Skeletal muscle cell (primary cell): ENCODE measurements at places on chromosomes 13 and 19.

DNA sequence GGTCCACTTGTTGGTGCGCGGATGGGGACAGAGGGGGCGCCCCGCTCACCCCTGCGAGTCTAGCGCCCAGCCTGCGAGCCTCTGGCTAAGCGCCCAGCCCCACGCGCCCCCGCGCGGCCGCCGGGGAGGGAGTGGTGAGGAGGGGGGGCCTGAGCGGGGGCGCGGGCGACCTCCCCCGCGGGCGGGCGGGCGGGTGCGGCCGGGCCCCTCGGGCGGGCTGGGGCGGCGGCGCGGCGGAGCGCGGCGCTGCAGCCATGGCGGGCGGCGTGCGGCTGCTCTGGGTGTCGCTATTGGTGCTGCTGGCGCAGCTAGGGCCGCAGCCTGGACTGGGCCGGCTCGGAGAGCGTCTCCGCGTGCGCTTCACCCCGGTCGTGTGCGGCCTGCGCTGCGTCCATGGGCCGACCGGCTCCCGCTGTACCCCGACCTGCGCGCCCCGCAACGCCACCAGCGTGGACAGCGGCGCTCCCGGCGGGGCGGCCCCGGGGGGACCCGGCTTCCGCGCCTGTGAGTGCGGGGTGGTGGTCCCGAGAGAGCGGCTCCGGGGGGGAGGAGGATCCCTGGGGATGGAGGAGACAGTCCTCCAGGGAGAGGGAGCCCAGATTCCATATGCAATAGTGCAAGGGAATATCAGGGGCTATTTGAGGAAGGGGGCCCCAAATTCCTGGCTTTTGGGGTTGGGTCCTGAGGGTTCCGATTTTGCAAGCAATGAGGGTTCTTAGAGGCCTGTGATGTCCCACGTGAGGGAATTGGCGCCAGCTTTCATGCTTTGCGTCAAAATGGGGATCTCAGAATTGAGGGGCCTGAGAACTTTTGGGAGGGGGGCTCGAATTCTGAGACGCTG lies at the start of gene LTBP4:
Gene LTBP4, plus strand, starts transcription at position 236 of the 841 bp plus-strand sequence. Its CDS starts 19 bp downstream, at position 255.
- no peak for DNase-seq

- no peak for DNase-seq
These were observed at the start of gene ARL11 for GRCh38 chr13:49627831-49628652. TSS of gene ARL11 (plus strand) at chr13:49628507. CDS start at chr13:49630448, 1,941 bp downstream.

- no peak for DNase-seq
These were observed 949 bp downstream of the RAB3A start for GRCh38 chr19:18202778-18203407.

DNA sequence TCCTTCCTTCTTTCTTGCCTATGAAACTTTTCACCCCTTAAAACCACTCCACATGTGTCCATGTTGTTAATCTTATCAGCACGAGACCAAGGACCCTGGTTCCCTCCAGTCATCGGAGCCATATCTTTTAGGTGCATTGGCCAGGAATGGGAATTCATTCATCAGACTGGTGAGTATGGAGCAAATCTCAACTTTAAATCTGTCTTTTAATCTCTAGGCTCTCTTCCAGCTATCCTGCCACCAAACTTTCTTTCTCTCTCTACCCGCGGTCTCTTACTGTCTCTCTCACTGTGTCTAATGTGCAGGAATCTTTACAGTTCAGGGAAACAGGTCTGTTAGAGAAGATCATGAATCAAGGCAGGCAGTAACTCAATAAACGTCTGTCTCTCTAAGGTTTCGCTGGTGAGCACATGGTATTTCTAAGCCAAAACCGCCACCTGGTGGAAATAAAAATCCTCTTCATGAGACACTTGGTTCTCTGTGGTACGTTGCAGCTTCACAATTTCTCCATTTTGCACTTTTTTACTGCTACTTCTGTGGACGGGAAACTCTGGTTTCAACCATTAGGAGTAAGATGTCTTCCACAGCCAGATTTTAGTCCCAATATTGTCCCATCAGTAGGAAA lies 16.1 kb downstream of the LGALS16 start:
- no peak for DNase-seq

DNA sequence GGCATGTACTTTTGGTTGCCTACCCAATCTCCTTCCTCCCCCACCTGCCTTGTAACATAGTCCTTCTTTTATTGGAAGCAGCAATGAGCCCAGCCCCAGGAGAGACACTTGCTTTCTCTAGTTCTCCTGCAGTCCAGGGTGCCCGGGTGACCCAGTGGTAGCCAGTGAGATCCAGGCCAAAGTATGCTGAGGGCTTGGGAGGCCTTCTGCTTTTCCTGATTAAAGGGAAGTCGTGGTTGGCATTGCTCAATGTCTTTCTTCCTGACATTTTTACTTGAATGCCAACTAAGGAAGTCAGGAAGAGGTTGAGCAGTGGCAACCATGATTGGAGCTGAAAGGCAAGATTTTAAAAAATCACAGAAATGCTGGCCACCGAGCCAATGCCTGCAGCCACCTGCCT lies 25.7 kb downstream of the CNMD start:
- no peak for DNase-seq

DNA sequence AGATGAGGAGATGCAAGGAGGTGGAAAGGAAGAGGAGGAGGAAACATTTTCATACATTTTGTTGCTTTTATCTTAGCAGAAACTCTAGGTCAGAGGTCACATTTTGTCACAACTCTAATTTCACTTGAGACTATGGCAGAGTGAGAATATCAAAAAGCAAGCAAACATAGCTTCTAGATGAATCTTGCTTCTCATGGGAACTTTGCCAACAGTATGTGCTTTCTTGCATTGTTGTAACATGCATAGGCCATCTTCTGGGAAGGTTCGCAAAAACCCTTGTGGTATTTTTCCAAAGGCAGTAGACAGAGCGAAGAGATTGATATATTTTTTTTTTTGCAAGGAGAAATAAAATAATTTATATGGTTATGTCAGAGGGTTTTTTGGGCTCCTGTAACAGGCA lies 291.3 kb downstream of the MTUS2 start:
- peak; percentile 13 for DNase-seq

- DNase-seq: no peak
These were observed 726.2 kb downstream of the PCDH9 start for GRCh38 chr13:66503890-66504289.

GRCh38 chr13:113468472-113469201 lies 15.3 kb upstream of the ADPRHL1 start:
- no peak for DNase-seq

GRCh38 chr19:45558399-45558878 lies 26.2 kb downstream of the OPA3 start:
- DNase-seq: no peak

DNA sequence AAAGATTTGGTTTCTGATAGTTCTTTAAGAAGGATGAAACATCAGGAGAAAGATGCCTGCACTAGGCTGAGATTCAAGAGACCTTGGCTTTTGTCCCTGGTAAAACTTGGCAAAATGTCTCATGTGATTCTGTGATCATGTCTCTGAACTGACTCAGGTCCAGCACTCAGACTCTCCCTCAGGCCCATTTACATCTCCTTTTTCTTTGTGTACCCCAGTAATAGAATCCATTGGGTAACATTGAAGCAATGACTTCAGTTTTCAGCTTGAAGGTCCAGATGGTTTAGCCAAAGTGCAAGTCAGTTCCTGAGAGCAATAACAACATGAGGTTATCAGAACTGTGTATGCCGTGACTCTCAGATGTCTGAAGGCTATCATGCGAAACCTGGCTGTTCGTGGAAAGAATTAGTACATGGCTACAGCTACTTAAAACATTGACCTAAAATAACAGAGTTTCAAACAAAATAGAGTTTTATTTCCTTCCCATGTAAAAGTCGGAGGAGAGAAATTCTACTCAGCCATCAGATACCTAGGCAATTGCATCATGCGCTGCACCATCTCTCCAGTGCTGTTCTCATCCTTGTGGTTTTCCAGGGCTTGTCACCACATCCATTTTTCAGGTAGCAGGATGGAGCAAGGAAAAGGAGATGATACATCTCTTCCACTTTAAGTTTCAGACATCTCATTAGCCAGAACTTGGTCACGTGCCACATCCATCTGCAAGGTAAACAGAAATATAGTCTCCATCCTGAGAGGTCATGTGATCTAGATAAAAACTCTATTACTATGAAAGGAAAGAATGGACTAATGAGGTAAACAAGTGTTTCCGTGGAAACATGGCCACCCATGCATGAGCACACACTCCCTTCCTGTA lies 117.3 kb downstream of the POSTN start:
- DNase-seq: peak; percentile 67

DNA sequence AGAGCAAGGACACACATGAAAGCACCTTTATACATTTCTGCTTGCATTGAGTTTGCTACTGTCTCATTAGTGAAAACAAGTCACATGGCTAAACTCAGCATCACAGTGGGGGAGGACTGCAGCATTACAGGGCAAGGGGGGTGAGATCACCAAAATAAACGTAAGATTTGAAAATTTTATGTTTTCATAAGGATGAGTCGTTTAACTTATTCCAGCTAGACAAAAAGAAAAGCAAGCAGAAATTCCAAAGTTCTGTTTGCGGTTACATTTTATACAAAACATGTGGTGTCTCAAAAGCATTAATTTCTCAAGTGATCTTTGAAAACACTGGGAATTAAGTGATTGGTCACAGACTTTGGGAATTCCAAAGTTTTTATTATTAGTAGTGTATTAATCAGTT lies 261.4 kb upstream of the RXFP2 start:
- DNase-seq: no peak

GRCh38 chr13:31518645-31519044 lies 220.7 kb upstream of the RXFP2 start:
- DNase-seq: no peak

GRCh38 chr13:39408512-39408911 lies 194.5 kb downstream of the LHFPL6 start:
- no peak for DNase-seq

DNA sequence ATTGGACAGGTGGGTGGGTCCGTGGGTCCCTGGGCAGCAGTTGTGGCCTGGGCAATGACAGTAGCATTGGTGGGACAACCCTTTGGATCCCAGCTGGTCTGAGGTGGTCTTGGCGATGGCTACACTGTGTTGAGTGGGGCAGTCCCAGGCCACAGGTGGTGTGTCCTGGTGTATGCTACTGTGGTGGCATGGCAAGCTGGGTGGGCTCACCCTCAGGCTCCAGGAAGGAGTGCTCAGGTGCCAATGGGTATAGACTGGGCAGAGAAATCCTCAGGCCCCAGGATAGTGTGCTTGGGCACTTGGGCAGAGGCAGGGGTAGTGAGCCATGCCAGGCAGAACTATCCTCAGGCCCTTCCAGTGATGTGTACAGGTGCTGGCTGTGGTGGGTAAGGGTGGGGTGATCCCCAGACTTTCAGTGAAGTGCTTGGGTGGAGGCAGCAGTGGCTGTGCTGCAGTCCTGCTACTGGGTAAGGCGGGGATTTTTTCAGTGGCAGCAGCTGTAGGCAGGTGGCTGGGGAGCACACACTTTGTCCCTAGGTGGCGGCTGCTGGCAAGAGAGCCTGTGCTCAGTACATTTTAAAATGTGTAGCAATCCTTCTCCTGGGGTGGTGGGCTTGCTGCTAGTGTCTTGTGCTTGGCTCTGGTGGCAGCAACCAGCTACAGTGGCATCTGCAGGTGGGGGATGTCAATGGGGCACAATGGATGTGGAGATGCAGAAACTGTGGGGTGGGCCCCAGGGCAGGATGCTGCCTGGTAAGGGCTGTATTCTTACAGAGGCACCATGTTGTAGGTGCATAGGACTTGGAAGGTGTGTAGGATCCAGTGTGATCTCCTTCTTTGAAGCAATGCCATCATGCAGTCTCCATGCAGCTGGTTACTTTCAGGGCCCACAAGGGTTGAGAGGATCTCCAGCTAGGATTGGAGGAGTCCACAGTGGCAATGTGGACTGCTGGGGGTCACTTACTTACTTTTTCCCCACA lies 64.9 kb downstream of the DNAJC3 start:
- no peak for DNase-seq

DNA sequence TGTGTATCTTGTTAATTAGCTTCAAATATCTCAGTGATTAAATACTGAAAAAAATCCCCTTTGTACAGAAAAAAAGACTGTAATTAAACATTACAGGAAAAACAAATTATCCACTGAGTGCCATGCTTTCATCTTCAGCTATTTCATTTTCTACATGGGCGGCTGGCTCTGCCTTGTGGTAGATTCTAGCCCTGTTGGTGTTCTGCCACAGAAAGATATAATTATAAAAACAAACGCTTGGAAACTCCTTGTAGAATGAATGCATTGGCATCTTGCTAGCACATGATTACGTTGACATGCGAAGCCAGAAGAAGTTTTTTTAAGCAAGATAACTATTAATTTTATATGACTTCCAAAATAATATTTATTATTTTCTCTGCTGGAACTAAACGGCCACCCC lies 496.8 kb downstream of the MYO16 start:
- DNase-seq: no peak

DNA sequence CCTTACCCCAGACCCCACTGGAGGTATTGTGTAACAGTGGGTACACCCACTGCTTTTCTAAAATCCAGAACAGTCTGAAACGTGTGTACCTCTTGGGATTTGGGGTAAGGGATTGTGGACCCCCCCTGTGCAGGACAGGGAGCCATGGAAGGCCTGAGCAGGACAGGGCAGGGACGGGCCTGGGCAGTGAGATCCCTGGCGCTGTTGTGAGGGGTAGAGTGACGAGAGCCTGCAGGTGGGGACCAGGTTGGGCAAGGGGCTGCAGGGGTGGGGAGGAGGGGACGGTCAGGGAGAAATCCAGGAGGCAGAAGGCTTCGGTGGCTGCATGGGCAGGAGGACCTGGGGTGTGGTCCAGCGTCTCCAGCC lies 28.6 kb downstream of the CNFN start:
- DNase-seq: no peak

- DNase-seq: peak; percentile 32
These were observed 4.9 kb downstream of the ZAR1L start for GRCh38 chr13:32310134-32310706.

- DNase-seq: no peak
These were observed 7.7 kb upstream of the LGALS7 start for GRCh38 chr19:38781058-38781457.

DNA sequence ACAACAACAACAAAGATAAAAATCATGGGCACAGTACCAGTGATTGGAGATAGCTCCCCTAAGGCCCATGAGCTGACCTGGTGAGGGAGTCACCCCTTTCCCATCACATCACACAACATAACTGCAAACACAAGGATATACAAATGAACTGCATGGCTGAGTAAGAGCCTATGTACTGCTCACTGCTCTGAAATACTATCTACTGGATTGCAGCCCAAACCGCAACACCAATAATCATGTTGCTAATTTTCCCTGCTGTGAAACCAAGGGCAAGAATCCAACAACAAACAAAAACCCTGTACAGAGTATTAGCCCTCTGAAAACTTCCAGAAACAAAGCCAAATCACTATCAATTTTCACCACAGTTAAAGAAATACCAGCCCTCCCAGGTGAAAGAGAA lies 1893.2 kb downstream of the PCDH9 start:
- DNase-seq: peak; percentile 17
